CD4-positive, alpha-beta T cell treated with Interleukin-17A for 4 hours (primary cell): ENCODE measurements at places on chromosomes 11 and 22.
A peak's percentile ranks its signal among the peaks of the same experiment; 100 is the strongest.

DNA sequence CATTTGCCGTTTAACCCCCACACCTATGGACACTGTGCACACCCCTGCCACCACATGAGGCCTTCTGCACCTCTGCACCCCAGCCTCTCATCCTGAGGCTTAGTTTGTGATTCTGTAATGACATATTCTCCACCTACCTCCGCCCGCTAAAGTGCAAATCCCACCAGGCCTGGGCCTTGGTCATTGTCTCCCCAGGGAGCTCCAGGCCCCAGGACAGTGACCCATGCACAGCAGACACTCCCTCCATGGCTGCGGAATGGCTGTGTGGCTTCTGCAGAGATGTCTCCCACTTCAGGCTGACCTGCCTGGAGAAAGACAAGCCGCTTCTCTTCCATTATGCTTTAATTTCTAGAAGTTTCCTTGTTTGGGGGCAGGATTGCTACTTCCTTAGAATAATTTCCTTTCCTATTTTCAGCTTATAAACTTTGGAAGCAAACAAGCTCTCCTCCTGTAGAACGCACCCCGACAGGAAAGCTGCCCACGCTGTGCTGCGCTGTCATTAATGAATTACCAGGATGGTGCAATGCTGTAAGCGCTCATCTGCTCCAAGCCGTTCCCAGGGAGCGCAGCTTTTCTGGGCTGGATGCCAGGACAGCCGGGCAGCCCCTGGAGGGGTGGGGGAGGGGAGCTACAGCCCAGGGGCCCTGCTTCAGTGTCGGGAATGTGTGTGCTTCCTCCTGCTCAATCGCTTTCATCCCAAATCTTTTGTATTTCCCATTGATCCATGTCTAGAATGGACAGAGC is 618.0 kb downstream of the BRD1 start:
- DNase-seq, result no peak

GRCh38 chr11:90700789-90701439 is 478.1 kb upstream of the CHORDC1 start:
- DNase-seq, result no peak

DNA sequence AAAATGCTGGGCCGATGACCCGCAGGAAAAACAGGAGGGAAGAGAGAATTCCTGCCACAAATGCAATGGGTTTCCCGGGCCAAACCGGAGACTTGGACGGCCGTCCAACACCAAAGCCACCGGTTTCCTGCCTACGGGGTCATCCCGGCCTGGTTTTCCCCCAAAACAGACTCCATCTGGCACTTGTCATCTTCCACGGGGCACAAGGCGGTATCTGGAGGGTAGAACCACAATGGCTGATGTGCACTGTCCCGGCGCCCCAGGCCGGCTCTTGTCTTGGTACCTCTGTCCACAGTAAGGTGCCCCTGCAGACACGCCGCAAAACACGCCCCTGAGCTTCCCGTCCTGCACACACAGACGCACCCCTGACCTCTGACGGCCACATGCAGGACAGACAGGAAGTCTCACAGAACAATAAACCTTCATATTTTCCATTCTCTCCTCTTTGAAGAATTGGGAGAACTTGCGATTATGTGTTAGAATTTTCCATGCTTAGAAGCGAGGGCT is 20.1 kb downstream of the CELSR1 start:
- DNase-seq, result no peak

DNA sequence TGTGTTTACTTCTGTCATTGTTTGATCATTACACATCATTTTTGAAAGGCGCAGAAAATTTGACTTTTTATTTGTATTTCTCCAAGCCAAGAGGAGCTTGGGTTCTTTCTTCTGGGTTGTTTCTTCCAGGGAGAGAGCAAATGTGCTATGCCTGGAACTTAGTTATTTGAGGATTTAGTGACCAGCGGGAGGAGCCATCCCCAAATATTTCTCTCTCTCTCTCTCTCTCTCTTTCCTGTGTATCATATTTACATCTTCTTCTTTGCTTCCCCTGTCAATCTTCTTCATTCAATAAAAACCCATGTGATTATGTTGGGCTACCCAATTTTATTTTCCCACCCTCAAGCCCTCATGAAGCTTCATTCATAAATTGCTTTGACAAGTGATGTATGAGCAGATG is 534.5 kb downstream of the LRRC4C start:
- no peak for DNase-seq

- DNase-seq, result no peak
These were observed 4.7 kb downstream of the C11orf52 start for GRCh38 chr11:111923351-111923788.

GRCh38 chr11:118841469-118842242 is 42.0 kb upstream of the CXCR5 start:
- peak; percentile 39 for DNase-seq

DNA sequence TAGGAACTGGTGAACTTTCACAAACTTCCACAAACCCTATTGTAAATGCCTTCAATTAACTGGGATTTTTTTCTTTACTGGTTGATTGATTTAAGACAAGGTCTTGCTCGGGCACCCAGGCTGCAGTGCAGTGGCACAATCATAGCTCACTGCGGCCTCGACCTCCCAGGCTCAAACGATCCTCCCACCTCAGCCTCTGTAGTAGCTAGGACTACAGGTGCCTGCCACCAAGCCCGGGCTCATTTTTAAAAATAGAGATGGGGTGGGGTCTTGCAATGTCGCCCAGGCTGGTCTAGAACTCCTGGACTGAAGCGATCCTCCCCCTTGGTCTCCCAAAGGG is 35.7 kb upstream of the POLA2 start:
- no peak for DNase-seq

- DNase-seq, result no peak
These were observed 1.6 kb downstream of the ARSA start for GRCh38 chr22:50626314-50626849.

DNA sequence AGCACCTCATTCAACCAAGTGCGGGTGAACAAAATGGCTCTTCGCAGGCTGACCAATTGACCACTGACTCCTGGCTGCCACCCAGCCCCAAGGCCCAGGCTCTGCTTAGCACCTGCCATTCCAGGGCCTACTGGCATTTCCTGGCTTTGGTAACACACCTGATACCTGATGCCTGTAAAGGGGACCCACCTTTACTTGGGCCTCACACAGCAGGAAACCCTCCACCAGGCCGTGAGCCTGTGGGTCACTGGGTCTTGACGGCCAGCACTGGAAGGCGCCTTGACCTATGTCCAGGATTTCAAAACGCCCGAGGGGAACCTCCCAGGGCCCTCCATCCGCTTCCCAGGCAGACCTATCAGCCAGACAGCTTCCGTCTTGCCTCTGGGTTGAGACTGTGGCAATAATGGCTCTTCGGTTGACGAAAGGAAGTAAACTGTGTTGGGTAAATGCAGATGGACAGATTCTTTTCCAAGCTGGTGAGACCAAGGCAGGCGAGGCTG is 16.8 kb upstream of the TMEM184B start:
- DNase-seq, result no peak

DNA sequence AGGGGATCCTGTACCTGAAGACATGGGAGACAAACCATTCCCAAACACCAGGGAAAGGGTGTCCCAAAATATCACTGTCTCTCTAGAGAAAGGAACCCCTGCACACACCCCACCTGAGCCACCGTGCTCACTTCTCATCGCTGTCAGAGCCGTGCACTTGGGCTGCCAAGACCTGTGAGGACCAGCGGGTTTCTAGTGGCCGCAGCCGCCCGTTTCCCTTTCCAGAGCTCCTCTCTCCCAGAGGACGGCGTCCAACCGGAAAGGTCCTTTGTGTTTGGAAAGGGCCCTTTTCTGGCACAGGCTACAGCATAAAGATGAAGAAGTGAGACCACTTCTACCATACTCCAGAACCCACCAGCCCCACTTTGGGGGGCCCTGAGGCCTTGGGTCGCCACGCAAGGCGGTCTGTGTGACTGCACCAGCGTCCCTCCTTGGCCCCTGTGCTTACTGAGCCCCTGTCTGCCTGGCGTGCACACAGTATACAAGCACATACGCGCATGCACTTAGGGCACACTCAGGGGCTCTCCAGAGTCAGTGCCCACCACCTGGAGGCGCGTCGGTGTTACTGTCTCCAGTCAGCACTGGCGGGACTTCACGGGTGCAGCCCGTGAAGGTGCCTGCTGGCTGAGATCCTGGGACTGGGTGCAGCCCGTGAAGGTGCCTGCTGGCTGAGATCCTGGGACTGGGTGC is 381.8 kb downstream of the TBC1D22A start:
- DNase-seq, result no peak
